ENCODE measurements at places on chromosomes 7 and 10.

GRCh38 chr7:93055543-93056107, 62.2 kb downstream of the SAMD9 start:
- DNase-seq, result no peak

GRCh38 chr10:54691331-54691730, 109.7 kb downstream of the PCDH15 start:
- DNase-seq, result no peak

- DNase-seq, result no peak
Measured at GRCh38 chr7:34758111-34758601, 100.1 kb downstream of the NPSR1 start.

GRCh38 chr7:15782656-15783055, 96.2 kb upstream of the MEOX2 start:
- DNase-seq, result no peak

- no peak for DNase-seq
Measured at GRCh38 chr7:48251766-48252165, 80.5 kb downstream of the ABCA13 start.

GRCh38 chr7:123054357-123055133, 59.0 kb upstream of the TAS2R16 start:
- DNase-seq, result no peak

- no peak for DNase-seq
Measured at GRCh38 chr7:140501966-140502365, 22.7 kb upstream of the MKRN1 start.

GRCh38 chr10:35882422-35883150, 240.5 kb upstream of the FZD8 start:
- DNase-seq, result no peak

GRCh38 chr7:47816647-47817046, 131.6 kb downstream of the PKD1L1 start:
- DNase-seq, result no peak

DNA sequence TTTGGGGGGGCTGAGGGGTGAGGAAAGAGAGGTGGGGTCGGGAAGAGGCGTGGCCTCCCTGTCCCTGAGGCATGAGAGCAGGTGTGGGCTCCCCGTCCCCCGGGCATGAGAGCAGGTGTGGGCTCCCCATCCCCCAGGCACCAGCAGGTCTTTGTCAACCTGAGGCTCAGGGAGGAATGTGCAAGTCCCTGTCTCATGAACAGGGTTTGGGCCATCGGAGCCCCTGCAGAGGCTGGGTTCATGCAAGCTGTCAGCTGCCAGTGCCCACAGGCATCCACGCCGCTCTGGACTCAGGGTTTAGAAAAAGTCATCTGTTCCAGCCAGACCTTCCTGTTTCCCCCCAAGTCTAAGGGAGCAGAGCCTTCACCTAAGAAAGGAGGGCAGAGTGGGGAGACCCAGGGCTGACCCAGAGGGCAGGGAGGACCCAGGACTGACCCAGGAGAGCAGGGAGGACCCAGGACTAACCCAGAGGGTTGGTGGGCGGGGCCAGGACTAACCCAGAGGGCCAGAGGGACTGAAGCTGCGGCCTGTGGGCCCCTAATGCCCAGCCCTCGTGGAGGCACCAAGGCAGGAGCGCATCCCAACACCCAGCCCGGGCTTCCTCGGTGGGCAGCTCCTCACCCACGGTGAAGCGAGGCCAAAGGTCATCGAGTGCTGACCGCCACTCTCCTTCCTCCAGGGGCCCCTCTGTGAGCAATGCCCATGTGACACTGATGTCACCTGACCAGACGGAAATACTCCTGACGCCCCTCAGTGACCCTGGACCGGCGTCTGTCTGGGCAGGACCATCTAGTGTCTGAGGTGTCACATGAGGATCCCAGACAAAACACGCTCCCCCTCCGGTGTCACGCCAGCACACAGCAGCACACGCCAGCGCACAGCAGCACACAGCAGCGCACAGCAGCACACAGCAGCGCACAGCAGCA, 28.9 kb upstream of the GPR146 start:
- no peak for DNase-seq

GRCh38 chr10:12484941-12485805, 135.8 kb downstream of the CAMK1D start:
- DNase-seq, result peak; percentile 33

- DNase-seq, result no peak
Measured at GRCh38 chr10:47042199-47042473, 130.9 kb downstream of the PTPN20 start.

GRCh38 chr7:18590241-18590640, 94.7 kb downstream of the HDAC9 start:
- DNase-seq, result no peak

DNA sequence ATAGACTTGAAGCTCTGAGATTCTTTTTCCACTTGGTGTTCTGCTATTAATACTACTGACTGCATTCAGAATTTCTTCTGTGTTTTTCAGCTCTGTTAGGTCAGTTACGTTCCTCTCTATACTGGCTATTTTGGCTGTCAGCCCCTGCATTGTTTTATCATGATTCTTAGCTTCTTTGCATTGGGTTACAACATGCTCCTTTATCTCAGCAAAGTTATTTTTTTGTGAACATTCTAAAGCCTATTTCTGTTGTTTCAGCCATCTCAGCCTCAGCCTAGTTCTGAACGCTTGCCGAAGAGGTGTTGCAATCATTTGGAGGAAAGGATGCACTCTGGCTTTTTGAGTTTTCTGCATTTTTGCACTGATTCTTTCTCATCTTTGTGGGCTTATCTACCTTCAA, 201.5 kb upstream of the GNAI1 start:
- DNase-seq, result no peak

DNA sequence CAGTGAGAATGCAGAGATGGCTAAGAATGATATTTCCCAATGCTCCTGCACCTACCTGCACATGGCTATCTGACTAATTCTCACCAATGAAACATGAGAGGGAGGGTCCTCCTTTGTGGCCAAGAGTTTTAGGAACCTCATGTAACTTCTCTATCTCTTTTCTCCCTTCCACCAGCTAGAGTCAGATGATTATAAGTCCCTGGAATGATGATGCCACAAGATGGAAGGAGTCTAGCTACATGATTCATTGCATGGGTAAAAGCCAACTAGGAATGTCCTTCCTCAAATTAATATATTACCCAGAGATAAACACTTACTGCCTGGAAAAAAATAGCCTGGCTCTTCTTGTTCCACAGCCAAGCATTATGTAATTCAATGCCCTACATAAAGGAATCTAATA, 55.1 kb upstream of the AASS start:
- no peak for DNase-seq

GRCh38 chr7:1149351-1149794, 10.6 kb downstream of the ZFAND2A start:
- DNase-seq, result no peak

DNA sequence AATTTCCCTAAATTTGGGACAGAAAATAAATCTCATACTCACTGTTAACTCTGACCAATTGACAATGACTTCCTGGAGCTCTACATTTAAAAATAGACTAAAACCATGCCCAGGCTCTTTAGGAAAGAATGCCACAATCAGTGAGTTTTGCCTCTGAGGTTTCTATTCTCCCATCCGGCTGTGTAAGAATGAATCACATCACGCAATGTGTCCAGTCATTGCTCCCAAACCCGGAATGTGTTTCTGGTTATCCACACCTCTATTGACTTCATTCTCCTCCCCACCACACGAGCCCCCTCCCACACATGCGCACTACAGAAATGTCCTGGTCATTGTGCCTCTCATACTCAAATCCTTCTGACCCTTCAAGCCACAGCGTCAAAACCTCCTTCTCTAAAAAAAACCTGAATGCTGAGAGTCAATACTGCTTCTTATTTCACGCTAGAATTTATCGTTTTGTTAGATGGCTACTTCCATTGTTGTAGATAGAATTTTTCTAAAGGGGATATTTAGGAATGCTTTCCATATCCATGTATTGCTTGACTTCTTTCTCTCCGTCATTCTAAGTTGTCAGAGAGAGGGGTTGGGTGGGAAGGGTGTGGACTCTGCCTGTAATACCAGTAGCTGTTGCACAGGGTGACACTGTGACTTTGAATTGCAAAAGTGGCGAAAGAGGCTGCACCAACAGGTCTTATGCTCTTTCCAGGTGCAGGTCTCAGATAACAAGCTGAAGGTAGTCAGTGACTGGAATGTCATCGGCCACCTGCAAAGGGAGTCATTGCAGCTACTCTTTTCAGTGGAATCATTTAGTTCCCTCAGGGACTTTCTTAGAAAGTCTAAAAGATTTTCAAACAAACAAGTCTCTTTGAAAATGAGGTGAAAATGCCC, 356.6 kb downstream of the PAXIP1 start:
- DNase-seq, result no peak

DNA sequence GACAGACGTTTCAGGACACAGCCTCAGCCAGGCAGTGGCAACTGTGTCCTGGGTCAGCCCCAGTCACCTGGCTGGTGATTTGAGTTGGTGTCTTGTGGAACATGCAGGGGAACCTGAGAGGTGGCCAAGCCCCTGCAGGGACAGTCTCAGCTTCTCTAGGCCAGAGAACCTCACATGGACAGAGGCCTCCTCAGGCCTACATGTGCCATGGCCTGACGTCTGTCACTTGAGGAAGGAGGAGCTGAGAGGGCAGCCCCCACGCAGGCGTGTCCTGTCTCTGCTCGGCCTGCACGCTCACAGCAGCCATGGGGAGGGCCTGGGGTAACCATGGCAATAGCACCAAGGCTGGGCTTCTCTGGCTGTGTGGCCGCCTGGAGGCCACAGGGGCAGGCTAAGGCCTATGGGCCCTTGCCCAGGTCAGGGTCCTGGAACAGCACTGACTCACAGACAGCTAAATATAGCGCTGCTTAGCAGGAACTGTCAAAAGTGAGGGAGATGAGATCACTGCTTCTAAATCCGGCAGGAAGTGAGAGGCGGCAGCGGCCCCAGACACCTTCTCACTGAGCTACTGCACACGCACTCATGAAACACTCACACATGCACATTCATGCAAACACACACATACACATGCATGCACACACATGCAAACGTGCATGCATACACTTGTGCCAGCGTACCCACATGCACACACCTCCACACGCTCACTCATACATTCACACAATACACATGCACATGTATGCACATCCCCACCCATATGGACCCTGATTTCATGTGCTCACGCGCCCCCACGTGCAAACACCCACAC, 57.0 kb downstream of the YKT6 start:
- peak; percentile 80 for DNase-seq

DNA sequence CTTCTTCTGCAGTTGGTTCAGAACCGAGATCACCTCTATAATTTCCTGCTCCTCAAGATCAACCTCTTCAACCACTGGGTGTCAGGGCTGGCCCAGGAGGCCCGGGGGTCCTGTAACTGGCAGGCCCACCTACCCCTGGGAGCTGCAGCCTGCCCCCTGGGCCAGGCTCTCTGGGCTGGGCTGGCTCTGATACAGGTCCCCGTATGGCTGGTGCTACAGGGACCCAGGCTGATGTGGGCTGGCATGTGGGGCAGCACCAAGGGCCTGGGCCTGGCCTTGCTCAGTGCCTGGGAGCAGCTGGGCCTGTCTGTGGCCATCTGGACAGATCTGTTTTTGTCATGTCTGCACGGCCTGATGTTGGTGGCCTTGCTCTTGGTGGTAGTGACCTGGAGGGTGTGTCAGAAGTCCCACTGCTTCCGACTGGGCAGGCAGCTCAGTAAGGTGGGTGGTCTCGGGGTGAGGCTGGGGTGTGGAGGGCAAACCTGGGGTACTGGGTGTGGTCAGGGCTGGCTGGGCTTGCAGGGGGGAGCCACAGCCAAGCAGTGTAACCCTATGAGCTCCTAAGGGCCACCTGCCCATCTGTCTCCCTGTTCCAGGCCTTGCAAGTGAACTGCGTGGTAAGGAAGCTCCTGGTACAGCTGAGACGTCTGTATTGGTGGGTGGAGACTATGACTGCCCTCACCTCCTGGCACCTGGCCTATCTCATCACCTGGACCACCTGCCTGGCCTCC, 4.2 kb downstream of the TMEM270 start:
- DNase-seq, result no peak

DNA sequence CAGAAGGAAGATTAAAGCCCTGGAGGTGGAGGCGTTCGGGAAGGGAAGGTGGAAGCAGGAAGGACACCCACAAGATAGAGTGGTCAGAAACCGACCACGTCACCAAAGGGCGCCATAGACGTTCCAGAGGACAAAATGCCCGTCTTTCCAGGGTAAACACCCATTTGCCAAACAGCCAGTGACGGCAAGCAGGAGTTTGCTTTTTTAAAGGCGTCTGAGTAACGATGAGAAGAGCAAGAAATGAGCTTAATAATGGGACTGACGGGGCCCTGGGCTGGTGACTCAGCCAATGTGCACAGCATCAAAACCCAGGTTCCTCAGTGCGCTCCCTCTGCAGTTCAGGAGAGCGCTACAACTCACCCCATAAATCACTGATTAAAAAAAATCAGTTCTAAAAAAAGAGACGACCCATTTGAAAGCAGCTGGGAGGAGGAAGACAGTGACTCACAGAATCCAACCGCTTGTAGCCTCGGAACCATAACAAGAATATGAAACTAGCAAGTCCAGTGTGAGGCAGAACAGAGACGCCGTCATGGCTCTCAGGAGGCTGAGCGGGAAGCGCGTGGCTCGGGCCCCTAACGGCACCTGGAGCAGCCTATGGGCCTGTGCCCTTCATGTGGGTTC, 5.9 kb downstream of the DIP2C start:
- no peak for DNase-seq

- no peak for DNase-seq
Measured at GRCh38 chr7:114342431-114343179, 72.0 kb upstream of the FOXP2 start.

- no peak for DNase-seq
Measured at GRCh38 chr7:115647712-115648111, 382.9 kb downstream of the TFEC start.

DNA sequence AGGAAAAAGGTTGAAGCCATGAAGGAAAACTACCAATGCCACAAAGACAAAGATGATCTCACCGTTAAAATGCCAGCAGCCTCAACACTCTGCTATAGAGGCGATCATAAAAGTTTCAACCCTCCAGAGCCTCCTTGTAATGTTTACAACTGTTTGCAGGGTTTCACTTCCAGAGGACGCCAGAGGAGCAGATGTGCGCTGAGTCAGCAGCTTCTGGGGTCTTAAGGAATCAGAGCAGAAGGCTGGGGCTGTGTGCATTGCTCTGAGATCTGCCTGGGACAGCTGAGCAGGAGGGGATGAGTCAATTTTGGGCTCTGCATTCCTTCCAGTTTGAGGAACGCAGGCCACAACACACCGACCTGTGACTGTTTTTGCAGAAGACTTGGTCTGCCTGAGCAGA, 98.3 kb downstream of the TMEM130 start:
- DNase-seq, result no peak

GRCh38 chr10:91603931-91604331, 28.9 kb downstream of the PPP1R3C start:
- DNase-seq, result no peak

- no peak for DNase-seq
Measured at GRCh38 chr10:122458693-122459092, 2.7 kb upstream of the HTRA1 start.

DNA sequence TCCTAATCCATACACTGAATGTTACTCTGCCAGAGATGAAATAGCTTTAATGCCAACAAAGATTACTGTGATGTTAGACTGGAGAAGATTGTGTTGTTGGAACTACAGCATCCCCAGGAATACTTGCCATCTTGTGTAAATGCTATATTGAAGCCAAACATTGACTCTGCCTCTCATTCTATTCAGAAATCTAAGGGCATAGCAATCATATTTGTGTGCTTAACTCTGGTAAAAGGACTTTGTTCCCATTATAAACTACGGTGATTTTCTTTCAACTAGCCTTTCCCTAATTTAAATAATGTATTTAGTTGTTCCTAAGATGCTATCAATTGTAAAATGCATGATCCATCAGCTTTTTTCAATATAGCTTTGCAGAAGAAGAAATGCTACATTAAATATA, 498.4 kb upstream of the LRRN3 start:
- DNase-seq, result no peak
